CD4-positive, alpha-beta memory T cell (primary cell): ENCODE measurements at places on chromosomes 1 and 21. TPM values are rescaled to one million over a fixed set of nuclear protein-coding genes. Genes with fewer than 3 reads are reported as not detected.

GRCh38 chr1:14142397-14143100 lies 442.6 kb downstream of the PRDM2 start:
- no peak for DNase-seq
- no peaks in the 10 kb centered on the region for H3K4me1 ChIP-seq
- no peaks in the 10 kb centered on the region for H3K27me3 ChIP-seq

- no peaks in the 10 kb centered on the region for H3K27me3 ChIP-seq
- no peaks in the 10 kb centered on the region for H3K36me3 ChIP-seq
- no peak overlapping the region for H3K4me3 ChIP-seq
- H3K4me1 ChIP-seq = no peaks in the 10 kb centered on the region
- no peak overlapping the region for H3K27ac ChIP-seq
Observed at GRCh38 chr1:94953107-94953506, 26.2 kb upstream of the CNN3 start.

Gene KRTAP7-1
- total RNA-seq = not detected

Gene PRMT2
- total RNA-seq = 175 TPM

Gene FASLG
- 4.3 TPM for total RNA-seq

DNA sequence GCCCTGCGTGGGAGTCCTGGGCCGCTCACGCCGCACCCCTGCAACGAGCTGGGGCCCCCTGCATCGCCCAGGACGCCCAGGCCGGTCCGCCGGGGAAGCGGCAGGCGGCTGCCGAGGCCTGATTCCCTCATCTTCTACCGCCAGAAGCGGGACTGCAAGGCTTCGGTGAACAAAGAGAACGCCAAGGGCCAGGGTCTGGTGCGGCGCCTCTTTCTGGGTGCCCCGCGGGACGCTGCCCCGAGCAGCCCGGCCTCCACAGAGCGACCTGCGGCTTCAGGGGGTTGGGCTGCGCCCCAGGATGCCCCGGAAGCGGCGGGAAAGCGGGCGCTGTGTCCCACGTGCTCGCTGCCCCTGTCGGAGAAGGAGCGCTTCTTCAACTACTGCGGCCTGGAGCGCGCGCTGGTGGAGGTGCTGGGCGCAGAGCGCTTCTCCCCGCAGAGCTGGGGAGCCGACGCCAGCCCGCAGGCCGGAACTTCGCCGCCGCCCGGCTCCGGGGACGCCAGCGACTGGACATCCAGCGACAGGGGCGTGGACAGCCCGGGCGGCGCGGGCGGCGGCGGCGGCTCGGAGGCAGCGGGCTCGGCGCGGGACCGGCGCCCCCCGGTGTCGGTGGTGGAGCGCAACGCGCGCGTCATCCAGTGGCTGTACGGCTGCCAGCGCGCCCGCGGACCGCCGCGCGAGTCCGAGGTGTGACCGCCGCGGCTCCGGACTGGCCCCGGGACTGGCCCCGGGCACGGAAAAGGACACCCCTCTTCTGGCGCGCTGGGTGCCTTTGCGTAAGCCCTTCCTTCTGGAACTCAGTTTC lies 2.7 kb downstream of the FAM110D start:
- H3K4me3 ChIP-seq = no peak overlapping the region
- H3K27ac ChIP-seq = no peak overlapping the region
- DNase-seq = no peak
- H3K36me3 ChIP-seq = no peaks in the 10 kb centered on the region
- H3K27me3 ChIP-seq = peaks cover 7% of the 10 kb centered on the region

Gene BRINP3
- not detected for total RNA-seq

Gene PGLYRP3
- not detected for total RNA-seq

GRCh38 chr1:167118188-167118587 lies 24.3 kb downstream of the STYXL2 start:
- H3K27ac ChIP-seq = no peak overlapping the region
- no peak overlapping the region for H3K4me3 ChIP-seq
- H3K36me3 ChIP-seq = no peaks in the 10 kb centered on the region
- DNase-seq = no peak

GRCh38 chr1:209937996-209938959 lies at the start of gene SYT14:
SYT14 (plus strand) TSS chr1:209938217; CDS start chr1:209938265, 48 bp downstream.
- peaks cover 10% of the 10 kb centered on the region for H3K27me3 ChIP-seq
- no peaks in the 10 kb centered on the region for H3K36me3 ChIP-seq
- no peak for DNase-seq
- H3K27ac ChIP-seq = no peak within 1 kb of the TSS
- no peak within 1 kb of the TSS for H3K4me3 ChIP-seq
- peaks cover 4% of the 10 kb centered on the region for H3K4me1 ChIP-seq

Gene ADAMTS1
- not detected for total RNA-seq

Gene DPYD
- total RNA-seq = 52.7 TPM

- DNase-seq = peak; percentile 98
- H3K27me3 ChIP-seq = no peaks in the 10 kb centered on the region
- H3K36me3 ChIP-seq = peaks cover 35% of the 10 kb centered on the region
- H3K4me3 ChIP-seq = peak overlapping the region; percentile 41
Observed at GRCh38 chr1:44807364-44808062, 362 bp upstream of the DYNLT4 start.

Gene IVL
- not detected for total RNA-seq

DNA sequence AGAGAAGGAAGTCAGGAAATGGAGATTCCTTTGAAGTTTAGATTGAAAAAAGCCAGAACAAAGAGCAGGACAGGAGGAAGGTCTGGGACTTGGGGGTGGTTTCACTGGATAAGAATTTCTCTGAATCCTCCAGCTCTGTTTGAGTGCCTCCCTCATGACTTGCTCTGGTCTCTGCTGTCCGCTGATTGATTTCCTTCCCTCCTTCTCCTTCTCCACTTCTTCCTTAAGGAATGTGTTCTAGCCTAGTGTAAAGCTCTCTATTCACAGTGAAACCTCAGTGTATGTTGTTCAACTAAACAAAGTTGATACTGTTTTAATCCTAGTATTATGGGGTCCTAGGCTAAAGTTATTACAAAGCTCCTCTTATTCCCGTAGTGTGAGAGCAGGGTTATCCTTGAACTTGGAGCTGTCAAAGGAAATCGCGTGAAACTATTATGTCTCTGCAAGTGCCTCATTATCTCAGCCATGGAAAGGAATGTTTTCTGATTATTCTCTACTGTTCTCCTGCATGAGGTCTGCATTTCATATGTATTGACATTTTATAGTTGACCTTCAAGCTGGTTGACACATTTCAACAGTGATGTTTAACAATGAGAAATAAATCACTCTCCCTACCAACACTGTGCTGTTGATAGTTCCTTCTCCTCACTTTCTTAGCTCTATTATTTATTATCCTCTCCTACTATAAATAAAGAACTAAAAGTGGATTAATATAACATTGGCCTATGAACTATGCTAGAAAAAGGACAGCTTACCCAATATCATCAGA lies 82.7 kb upstream of the KCTD3 start:
- no peaks in the 10 kb centered on the region for H3K36me3 ChIP-seq
- no peak overlapping the region for H3K4me3 ChIP-seq
- no peaks in the 10 kb centered on the region for H3K4me1 ChIP-seq
- no peaks in the 10 kb centered on the region for H3K27me3 ChIP-seq
- no peak overlapping the region for H3K27ac ChIP-seq
- DNase-seq = no peak

GRCh38 chr1:58159434-58159830 lies 387.1 kb downstream of the OMA1 start:
- H3K36me3 ChIP-seq = no peaks in the 10 kb centered on the region
- no peak for DNase-seq
- no peak overlapping the region for H3K27ac ChIP-seq
- H3K4me3 ChIP-seq = no peak overlapping the region
- H3K27me3 ChIP-seq = no peaks in the 10 kb centered on the region
- no peaks in the 10 kb centered on the region for H3K4me1 ChIP-seq

- no peaks in the 10 kb centered on the region for H3K4me1 ChIP-seq
- H3K4me3 ChIP-seq = no peak overlapping the region
- DNase-seq = no peak
- H3K27ac ChIP-seq = no peak overlapping the region
- no peaks in the 10 kb centered on the region for H3K36me3 ChIP-seq
Observed at GRCh38 chr21:25283720-25284119, 323.6 kb downstream of the MRPL39 start.

DNA sequence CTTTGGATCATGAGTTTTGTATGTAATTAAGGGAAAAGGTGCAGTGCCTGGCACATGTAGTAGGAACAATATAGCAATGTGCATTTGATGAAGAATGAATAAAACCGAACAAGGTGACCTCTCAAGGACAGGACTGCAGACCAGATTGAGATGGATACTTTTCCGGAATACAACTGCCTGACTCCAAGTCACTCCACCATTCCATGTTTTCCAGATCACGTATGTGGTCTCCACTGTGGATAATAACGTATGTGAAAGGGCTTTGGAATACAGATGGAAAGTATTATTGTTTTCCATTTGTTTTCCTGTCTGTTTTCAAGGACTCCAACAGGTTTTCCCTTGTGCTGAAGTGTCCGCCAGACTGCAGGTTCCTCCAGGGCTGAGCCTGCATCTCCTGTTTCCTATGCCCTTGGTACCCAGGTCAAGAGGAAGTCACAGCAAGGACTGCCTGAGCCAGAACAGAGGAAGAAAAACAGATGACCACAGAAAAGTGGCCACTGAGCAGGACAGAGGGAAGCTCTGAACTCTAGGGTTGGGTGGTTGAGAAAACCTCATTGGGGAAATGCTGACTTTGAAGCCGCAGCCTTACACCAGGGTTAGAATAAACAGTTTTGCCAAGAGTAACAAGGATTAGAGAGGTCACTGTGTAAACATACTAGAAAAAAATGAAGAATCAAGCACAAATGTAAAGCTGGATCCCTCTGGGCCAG lies 4.0 kb downstream of the CFAP45 start:
- no peaks in the 10 kb centered on the region for H3K27me3 ChIP-seq
- H3K36me3 ChIP-seq = no peaks in the 10 kb centered on the region
- H3K27ac ChIP-seq = no peak overlapping the region
- DNase-seq = no peak

Gene SELE
- total RNA-seq = not detected

DNA sequence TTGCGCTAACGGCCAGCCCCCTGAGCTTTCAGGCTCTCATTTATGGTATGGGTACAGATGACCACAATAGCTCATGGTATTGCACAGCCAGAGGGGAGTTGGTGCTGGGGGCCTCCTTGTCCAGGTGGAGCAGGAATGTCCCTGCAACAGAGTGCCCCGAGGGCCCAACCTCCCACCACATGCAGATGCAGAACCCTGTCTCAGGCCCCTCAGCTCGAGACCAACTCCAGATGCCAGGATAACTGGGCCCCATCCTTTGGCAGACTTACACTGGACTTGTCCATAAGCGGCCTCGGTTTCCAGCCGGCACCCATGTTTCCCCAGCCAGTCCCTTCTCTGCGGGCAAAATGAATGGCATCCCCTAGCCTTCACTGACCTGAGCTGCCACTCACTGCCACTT lies 67.1 kb downstream of the VWA5B1 start:
- H3K27ac ChIP-seq = no peak overlapping the region
- H3K36me3 ChIP-seq = no peaks in the 10 kb centered on the region
- no peaks in the 10 kb centered on the region for H3K4me1 ChIP-seq
- H3K27me3 ChIP-seq = no peaks in the 10 kb centered on the region
- DNase-seq = no peak

GRCh38 chr1:204945565-204945977 lies 74.9 kb downstream of the NFASC start:
- H3K36me3 ChIP-seq = no peaks in the 10 kb centered on the region
- H3K4me1 ChIP-seq = no peaks in the 10 kb centered on the region
- H3K27me3 ChIP-seq = no peaks in the 10 kb centered on the region
- DNase-seq = no peak
- no peak overlapping the region for H3K4me3 ChIP-seq

DNA sequence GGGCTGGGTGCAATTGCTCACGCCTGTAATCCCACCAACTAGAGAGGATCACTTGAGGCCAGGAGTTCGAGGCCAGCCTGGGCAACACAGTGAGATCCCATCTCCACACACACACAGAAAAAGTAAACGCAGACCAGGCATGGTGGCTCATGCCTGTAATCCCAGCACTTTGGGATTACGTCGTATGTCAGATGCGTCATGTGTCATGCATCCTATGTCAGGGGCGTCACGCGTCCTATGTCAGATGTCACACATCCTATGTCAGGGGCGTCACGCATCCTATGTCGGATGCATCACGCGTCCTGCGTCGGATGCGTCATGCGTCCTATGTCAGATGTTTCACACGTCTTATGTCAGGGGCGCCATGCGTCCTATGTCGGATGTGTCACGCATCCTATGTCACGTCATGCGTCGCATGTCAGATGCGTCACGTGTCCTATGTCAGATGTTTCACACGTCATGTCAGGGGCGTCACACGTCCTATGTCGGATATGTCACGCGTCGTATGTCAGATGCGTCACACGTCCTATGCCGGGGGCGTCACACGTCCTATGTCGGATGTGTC lies 1.5 kb downstream of the MRAP start:
- H3K4me3 ChIP-seq = no peak overlapping the region
- no peak overlapping the region for H3K27ac ChIP-seq
- H3K36me3 ChIP-seq = no peaks in the 10 kb centered on the region
- no peaks in the 10 kb centered on the region for H3K27me3 ChIP-seq
- no peaks in the 10 kb centered on the region for H3K4me1 ChIP-seq
- no peak for DNase-seq

GRCh38 chr1:53580739-53581475 lies 121.7 kb downstream of the DMRTB1 start:
- no peaks in the 10 kb centered on the region for H3K36me3 ChIP-seq
- no peak for DNase-seq
- H3K4me3 ChIP-seq = no peak overlapping the region
- H3K4me1 ChIP-seq = peaks cover 21% of the 10 kb centered on the region
- no peak overlapping the region for H3K27ac ChIP-seq

DNA sequence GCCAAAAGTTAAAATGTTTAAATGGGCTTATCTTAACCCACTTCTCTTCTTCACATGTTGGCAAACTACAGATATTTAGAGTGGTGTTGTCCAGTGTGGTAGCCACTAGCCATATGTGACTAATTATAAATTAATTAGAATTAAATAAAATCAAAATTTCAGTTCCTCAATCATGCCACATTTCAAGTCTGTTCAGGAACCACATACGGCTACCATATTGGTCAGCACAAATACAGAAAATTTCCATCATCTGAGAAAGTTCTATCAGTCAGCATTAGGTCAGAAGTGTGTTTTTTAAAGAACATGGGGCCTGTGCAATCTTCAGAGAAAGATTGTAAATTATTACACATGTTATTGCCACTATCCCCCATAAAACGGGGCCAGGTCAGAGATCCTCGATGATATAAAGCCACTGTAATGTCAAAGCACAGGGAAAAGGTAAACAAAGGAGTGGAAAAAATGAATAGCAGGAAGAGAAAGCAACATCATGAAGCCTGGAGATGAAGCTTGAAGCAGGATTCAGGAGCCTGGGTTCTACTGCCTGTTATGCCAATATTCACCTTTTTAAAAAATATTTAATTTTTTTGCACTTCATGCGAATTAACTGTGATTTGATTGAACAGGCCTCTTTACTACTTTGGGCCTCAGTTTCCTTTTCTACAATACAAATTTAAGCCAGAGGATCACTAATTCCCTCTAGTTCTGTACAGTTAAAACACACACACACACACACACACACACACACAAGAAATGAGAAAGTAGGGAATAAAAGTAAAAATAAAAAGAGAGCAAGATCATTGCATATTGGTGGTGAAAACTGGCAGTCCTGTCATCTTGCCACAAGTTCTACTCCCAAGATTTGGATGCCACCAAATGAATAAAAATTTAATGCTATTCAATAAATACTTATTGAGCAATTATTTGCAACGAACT lies 2.3 kb downstream of the RSBN1 start:
- H3K27ac ChIP-seq = peak overlapping the region; percentile 14
- peaks cover 56% of the 10 kb centered on the region for H3K4me1 ChIP-seq
- H3K4me3 ChIP-seq = peak overlapping the region; percentile 97
- DNase-seq = no peak

Gene NLRP3
- 14.6 TPM for total RNA-seq
